Stimulated activated CD4-positive, alpha-beta T cell treated with anti-CD3 and anti-CD28 coated beads, Interleukin-4, amount 100 ng/mL, for 4 hours (primary cell): ENCODE measurements at places on chromosomes 16 and 17.
A peak's percentile ranks its signal among the peaks of the same experiment; 100 is the strongest.

DNA sequence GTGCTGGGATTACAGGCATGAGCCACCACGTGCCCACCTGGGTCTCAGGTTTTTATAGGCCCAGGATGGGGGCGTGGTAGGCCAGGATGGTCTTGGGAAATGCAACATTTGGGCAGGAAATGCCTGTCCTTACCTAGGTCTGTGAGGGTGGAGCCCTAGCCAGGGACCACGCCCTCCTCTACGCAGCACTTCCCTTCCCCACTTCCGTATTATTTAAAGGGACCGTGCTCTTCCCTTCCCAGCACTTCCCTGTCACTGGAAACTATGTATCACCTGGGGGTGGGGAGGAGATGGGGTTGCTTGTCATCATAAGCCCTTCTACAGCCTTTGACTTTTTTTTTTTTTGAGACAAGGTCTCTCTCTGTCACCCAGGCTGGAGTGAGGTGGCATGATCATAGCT lies 238.9 kb upstream of the NLRP1 start:
- no peak for DNase-seq

GRCh38 chr16:89431158-89431584 lies 59.2 kb downstream of the ANKRD11 start:
- no peak for DNase-seq

GRCh38 chr17:39678340-39679116 lies 9.3 kb downstream of the PGAP3 start:
- no peak for DNase-seq

- DNase-seq = no peak
Observed at GRCh38 chr16:26344240-26344776, 652.5 kb downstream of the HS3ST4 start.

GRCh38 chr17:58325289-58325726 lies 3.3 kb downstream of the TSPOAP1 start:
- no peak for DNase-seq

- DNase-seq = no peak
Observed at GRCh38 chr17:49104511-49105074, 28.0 kb upstream of the B4GALNT2 start.

- DNase-seq = no peak
Observed at GRCh38 chr16:47460359-47460710, 528 bp downstream of the ITFG1 start.

GRCh38 chr16:525520-526180 lies 1.9 kb upstream of the CAPN15 start:
- peak; percentile 66 for DNase-seq

- DNase-seq = no peak
Observed at GRCh38 chr17:43967251-43967875, 13.6 kb upstream of the PYY start.

- peak; percentile 92 for DNase-seq
Observed at GRCh38 chr16:85688586-85689284, at the start of gene GINS2. Gene GINS2 (minus strand): TSS chr16:85688954. CDS start chr16:85688898, 56 bp downstream.

DNA sequence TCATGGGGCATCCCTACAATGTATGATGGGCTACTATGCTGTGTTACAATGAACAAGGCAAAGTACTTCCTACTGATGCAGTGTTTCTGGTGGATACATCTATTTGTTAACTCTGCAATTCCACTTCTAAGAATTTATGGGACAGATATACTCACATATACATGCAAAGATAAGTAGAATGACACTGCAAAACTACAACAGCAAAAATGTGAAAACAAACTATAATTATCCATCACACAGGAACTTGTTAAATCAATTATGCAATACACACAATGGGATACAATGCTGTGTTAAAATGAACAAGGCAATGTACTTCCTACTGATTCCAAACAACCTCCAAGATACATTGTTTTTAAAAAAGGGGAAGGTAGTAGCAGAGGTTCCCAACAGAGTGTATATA lies 3.2 kb downstream of the DDX52 start:
- no peak for DNase-seq

- no peak for DNase-seq
Observed at GRCh38 chr17:38579083-38579480, 26.7 kb downstream of the SRCIN1 start.

DNA sequence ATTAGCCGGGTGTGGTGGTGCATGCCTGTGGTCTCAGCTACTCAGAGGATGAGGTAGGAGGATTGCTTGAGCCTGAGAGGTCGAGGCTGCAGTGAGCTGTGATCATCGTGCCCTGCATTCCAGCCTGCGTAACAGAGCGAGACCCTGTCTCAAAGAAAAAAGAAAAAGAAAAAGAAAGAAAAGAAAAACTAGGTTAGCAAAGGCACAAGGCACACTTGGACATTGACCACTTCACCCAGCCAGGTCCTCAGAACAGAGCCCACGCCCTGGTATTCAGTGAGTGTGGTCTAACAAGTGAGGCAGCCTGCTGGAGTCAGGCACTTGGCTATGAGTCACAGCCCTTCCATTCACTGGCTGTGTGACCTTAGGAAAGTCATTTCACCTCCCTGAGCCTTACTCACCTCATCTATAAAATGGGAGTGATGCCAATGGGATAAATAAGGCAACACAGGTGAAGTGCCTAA lies 10.4 kb downstream of the MILR1 start:
- DNase-seq = no peak

GRCh38 chr16:12390074-12390605 lies 413.5 kb downstream of the CPPED1 start:
- DNase-seq = no peak

- no peak for DNase-seq
Observed at GRCh38 chr17:55452139-55452790, 30.6 kb upstream of the MMD start.

DNA sequence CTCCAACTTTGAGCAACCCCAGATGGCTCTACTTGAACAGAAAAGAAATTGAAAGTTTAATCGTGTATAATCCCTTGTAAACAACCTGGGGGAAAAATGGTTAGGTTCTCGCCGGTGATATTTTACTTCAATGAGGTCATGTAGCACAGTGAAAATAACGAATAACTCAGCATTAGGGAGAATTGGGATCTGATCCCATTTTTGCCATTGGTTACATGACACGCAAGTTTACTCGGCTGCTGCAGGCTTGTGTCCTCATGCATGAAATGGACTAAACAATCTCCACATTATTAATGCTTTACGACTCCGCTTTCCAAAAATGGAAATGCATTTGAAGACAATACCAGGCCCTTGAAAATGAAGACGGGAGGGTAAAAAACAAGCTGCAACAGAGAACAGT lies 45.5 kb upstream of the LRRC37A3 start:
- no peak for DNase-seq

GRCh38 chr17:41910701-41911391 lies 7.9 kb downstream of the ACLY start:
- DNase-seq = no peak

DNA sequence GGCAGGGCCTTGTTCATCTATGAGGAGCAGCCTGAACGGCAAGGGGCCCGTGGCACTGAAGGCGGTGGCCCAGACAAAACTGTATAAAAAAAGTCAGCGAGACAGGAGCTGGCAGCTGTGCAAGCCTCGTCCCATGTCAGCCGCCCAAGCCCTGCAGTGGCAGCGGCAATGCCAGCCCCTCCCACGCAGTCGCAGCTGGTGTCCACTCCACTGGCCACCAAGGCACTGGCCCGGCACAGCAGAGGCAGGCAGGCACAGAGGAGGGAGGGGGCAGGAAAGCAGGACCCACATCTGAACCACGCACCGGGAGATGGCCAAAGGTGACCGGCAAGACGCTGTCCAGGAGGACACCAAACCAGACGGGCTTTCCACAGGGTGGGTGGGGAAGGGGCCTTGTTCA lies 15.9 kb upstream of the C16orf95 start:
- no peak for DNase-seq

GRCh38 chr17:19263641-19264051 lies 26.5 kb downstream of the EPN2 start:
- no peak for DNase-seq

DNA sequence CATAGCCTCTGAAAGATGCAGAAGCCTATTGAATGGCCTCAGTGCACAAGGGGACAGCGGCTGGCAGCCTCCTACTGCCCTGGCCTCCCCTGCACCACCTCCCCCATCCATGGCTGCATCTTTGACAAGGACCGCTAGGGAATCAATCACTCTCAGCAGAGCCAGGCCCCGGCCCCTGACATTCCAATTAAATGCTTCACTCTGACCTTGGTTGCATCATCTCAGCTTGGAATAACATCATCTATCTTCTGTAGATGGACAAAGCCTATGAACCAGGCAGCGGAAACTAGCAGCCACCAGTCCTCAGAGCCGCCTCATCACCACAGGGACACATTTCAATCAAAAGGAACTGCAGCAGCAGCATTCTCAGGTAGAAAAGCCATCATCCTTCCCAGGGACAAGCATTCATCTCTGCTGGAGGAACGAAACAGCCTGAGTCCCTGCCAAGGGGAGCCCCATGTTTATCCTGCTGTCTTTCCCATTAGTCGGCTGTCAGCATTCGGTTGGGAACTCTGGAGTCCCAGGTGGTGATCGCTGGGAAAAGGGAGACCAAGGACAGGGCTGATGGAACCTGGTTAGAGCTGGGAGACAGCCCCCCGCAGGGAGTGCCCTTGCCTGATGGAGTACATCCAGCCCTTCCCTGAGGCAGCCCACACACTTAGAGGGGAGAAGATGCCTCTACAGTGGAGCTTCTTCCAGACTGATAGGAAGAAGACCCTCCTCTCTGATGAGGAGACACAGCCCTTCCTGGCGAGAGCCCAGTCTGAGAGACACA lies 11.5 kb upstream of the TMEM132E start:
- DNase-seq = no peak

- no peak for DNase-seq
Observed at GRCh38 chr17:39735882-39736281, 1.9 kb upstream of the GRB7 start.

GRCh38 chr16:55834049-55834448 lies 1.2 kb upstream of the CES1 start:
- no peak for DNase-seq

- DNase-seq = no peak
Observed at GRCh38 chr17:76917829-76918228, 49.6 kb downstream of the MGAT5B start.

- no peak for DNase-seq
Observed at GRCh38 chr16:13957197-13958078, 37.5 kb downstream of the ERCC4 start.

DNA sequence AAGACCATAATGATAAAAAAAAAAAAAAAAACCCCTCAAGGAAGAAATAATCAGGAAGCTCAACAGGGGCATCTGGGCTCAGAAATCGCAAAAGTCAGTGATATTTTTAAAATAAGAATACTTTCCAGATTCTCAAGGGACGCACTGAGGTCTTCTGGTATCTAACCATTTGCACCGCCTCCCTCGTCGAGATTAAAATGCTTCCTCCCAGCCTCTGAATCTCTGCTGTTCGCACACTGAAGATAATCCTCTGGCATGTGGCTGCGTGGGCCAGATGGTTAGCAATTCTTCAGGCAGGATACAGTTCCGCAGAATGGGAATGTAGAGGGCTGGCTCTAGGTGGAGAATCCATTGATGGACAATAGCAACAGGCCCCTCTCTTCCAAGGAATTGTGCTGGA lies 211.7 kb upstream of the CDH5 start:
- DNase-seq = no peak

DNA sequence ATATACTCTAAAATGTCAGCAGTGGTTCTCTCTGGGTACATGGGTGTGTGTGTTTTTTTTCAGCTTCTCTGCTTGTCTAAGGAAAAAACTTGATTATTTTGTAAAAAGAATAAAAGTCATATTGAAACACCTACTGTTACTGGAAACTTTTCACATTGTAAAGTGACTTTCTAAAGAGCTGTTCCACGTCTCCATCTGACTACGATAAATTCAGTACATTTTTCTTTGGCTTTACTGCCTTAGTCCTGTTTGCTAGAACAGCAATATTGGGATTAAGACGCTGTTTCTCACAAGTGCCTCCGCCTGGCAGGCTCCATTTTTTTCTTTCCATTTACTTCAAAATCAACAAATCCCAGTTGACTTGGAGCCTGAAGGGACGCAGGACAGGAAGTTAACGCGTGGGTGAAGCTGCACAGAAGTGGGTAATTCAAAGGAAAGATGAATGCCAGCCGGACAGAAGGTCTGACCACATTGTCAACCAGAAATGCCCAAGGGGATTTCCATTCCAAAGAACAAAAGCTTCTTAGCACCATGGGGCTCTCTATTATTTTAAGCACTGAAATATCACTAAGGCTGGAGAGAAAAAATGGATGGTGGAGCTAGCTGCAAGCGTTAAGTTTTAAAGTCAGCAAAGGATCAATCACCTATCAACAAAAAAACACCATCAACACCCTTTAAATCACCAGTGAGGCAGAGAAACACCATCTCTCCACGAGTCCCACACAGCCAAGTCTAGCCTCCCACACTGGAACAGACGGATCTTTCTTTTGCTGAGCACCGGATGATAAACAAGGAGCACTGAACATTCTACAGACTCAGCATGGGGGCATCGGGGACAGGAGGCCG lies 8.4 kb downstream of the GLOD4 start:
- DNase-seq = no peak

GRCh38 chr17:40060887-40061608 lies 1.7 kb upstream of the THRA start:
- DNase-seq = no peak

GRCh38 chr16:10949424-10949970 lies 5.1 kb downstream of the CLEC16A start:
- DNase-seq = no peak

GRCh38 chr16:22190776-22191531 lies 15.1 kb upstream of the EEF2K start:
- DNase-seq = peak; percentile 99

- no peak for DNase-seq
Observed at GRCh38 chr16:85982563-85982939, 83.6 kb downstream of the IRF8 start.

DNA sequence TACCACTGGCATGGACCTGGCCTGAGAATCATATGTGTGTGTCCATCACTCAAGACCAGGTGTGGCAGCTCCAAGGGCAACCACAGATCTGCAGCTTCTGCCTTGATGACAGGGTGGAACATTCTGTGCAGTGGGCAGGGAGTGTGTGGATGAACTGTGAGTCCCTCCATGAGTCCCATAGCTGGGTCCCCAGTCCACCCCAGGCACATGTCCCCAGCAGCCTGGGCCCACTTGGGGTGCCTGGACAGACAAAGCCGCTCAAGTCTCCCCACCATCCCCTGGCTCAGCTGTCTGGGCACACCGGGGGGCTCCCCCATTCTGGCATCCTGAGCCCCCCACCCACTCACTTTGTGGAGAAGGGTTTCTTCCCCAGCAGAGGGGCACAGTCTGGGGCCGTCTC lies 4.6 kb upstream of the KRT16 start:
- DNase-seq = no peak

GRCh38 chr17:79993390-79994227 lies 42.1 kb downstream of the TBC1D16 start:
- peak; percentile 57 for DNase-seq

- no peak for DNase-seq
Observed at GRCh38 chr17:43471585-43472160, 12.1 kb upstream of the DHX8 start.

DNA sequence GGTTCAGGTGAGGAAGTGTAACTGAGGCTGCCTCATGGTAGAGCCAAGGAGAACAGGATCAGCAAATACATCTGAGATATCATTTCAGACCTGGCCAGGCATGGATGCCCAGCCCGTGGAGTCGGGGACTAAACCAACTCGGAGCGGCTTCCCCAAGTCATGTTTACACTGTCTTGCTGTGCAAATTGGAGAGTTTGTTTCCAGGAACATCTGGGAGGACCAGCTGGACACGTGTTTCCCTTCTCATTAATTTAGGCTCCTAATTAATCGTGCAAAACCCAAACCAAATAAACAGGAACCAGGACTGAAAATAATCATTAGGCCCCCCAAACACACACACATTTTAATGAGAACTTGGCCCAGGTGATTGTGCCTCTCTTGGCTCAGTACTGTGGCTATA lies 70.9 kb upstream of the SALL1 start:
- DNase-seq = no peak

GRCh38 chr16:77307426-77308162 lies 108.4 kb downstream of the SYCE1L start:
- no peak for DNase-seq
